Activated T-cell treated with anti-CD3 and anti-CD28 coated beads for 24 hours (primary cell): ENCODE measurements at places on chromosomes 13 and 19.

DNA sequence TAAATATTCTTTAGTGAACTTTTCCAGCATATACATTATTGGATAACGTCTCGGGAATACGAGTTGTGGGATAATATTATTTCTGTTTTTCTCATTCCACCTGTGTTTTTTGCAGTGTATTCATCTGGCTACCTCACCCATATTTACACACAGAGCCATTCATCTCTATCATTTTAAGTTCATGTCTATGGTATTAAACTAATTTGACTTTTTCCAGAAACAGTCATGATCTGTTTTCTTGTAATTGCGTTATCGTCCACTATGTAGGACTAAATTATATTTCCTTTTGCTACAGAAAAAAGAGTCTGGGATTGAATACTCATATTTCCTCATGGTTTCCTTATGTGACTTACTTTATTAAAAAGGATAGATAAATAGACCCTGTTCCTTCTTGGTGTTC lies 2.7 kb downstream of the ATP11A start:
- no peak for DNase-seq

GRCh38 chr13:44198826-44199225 lies 174.8 kb upstream of the SERP2 start:
- DNase-seq = no peak

DNA sequence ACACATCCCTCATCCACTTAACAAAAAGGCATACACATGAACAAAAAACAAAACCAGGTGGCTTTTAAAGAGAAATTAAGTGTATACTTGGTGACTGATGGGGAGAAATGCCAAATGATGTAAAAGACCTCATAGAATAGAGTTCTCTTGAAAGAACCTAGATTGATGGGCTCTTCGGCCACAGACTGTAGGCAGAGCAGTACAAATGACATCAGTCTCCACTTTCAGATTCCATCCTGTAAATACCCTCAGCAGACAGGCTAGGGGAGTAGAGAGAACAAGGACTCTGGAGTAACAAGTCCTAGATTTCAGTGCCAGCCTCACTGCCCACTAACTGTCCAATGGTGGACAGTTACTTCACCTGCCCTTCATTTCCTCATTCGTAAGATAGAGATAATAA lies 203.8 kb downstream of the MZT1 start:
- no peak for DNase-seq

- no peak for DNase-seq
Measured at GRCh38 chr19:378706-379105, 30.2 kb downstream of the C2CD4C start.

DNA sequence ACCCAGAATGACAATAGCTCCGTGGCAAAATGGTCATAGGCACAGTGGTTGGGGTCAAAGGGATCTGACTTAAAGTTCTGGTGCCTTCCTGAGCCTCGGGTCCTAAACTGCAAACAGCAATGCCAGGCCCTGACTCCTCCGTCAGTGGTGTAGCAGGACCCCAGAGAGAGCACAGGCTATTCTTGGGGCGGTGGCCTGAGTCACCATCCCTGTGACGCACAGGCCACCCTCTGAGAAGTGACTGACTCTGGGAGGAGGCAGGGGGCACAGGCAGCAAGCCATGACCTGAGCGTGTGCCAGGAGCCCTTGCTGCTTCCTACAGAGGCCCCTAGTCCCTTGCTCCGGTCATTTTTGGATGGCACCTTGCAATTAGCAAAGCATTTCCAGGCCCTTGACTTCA lies 18.7 kb downstream of the PLVAP start:
- DNase-seq = no peak
